ENCODE measurements at places on chromosomes 5 and 9. TPM values are rescaled to one million over a fixed set of nuclear protein-coding genes. Genes with fewer than 3 reads are reported as not detected.

- DNase-seq: no peak
Measured at GRCh38 chr9:93059011-93059714, 662 bp downstream of the SUSD3 start.

- DNase-seq: no peak
Measured at GRCh38 chr5:180370861-180371641, 17.9 kb upstream of the GFPT2 start.

- no peak for DNase-seq
Measured at GRCh38 chr5:129629575-129629974, 118.3 kb upstream of the MINAR2 start.

Gene PCDHB4
- total RNA-seq: 1.3 TPM

DNA sequence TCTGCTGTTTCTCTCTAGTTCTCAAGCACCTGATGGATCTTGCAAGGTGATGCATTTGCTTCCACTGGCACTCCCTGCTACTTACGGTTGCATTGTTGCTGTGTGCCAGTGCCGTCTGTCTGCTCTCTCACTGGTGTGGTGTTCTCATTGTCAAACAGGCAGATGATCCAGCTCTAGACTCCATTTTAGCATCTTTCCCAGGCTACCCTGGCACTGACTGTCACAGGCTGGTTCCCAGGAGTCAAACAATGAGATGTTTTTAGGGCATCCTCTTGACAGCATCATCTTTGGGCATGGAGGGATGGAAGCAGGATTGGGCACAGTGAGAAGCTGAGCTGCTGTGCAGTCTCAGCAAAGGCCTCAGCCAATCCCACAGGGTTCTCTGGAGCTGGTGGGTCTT, 12.9 kb downstream of the MTRR start:
- DNase-seq: no peak

GRCh38 chr5:126732716-126733115, 44.2 kb upstream of the LMNB1 start:
- DNase-seq: no peak
